AG08395 (cell line): ENCODE measurements at places on chromosomes 3 and 15.
A peak's percentile ranks its signal among the peaks of the same experiment; 100 is the strongest.

GRCh38 chr15:88981244-88982215 lies 68.4 kb upstream of the MFGE8 start:
- no peak for DNase-seq

GRCh38 chr3:118968111-118968510 lies 66.5 kb downstream of the IGSF11 start:
- DNase-seq = no peak

- peak; percentile 19 for DNase-seq
Measured at GRCh38 chr15:38853608-38854007, 289.0 kb upstream of the RASGRP1 start.

GRCh38 chr3:23219117-23219516 lies 16.0 kb downstream of the UBE2E2 start:
- no peak for DNase-seq

- DNase-seq = no peak
Measured at GRCh38 chr15:52783929-52784798, 6.0 kb downstream of the ONECUT1 start.

DNA sequence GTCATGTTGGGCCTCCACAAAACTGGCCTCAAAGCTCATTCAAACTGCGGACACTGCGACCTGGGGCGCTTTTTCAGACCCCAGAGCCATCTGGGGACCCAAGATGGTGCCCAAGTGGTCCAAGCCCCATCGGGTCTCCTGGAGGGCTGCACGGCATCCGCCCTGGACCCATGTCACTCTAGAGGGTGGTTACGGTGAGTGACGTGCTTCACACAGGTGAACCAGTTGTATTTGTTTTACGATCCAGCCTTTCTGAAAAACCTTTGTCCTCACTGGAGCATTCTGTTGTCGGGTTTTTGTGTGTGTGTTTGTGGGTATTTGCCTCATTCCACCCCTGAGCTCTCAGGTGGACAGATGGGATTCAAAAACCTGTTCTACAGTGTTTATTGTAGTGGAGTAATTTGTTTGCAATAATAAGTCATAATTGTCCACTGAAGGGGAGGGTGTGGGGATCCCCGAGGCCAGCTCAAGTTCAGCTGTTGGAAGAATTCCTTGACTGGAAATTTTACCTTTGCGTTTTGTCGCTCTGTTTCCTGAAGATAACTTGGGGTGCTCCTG lies 1.9 kb downstream of the SLC51A start:
- no peak for DNase-seq

DNA sequence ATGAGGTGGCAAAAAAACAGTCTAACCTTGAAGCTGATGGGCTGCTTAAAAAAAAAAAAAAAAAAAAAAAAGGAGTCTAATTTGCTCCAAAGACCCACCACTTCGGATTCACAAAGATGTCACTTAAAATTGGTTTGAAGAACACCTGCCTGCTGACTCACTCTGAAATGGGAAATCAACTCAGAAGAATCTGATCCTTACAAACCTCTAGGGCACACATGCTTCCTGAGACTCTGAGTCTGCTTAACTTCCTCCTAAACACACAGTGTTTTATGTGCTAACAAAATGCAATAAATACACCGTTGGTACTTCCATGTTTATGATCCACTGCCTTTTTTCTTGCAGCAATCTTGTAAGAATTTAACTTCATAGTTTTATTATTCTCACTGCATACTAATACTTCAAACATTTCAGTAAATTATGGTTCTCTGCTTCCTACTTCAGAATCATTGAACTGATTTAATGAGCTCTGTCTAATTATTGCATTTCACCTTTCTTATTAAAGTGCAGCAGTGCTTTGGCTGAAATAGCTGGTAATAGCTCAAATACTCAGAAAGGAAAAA lies 73.0 kb upstream of the FRMD4B start:
- DNase-seq = no peak
